ENCODE measurements at places on chromosomes 3 and 15.

GRCh38 chr3:25113891-25114290 is 314.2 kb upstream of the RARB start:
- DNase-seq, result no peak

- DNase-seq, result no peak
Measured at GRCh38 chr3:194396859-194397756, 2.0 kb downstream of the GP5 start.

DNA sequence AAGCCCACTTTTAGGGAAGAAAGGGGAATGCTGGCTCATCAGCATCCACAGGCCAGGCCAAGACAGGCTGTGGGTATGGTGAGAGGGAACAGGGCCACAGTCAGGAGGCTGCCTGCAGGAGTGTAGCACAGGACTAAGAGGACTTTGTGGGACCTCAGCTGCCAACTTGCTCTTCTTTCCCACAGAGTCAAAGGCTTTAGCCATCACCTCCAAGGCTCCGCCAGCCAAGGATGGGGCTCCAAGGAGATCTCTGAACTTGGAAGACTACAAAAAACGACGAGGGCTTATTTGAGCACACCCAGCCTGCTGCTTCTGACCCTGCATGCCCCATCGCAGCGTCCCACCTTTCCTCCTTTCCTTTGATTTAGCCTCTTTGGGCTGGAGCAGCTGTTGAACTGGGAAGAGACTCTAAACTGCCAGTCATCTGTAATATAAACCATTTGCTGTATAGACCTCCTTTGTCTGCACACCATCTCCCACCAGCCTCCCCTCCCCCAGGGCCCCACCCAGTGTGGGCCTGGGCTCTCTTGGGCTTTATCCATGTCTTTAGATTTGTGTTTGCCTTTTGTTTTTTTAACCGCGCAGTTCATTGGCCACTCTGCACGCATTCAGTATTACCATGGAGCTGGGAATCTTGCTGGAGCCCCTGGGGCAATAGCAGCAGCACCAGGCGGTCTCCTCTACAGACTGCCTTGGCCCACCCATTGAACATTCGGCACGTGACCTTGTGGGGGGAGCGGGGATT is 13.1 kb upstream of the ITPKA start:
- no peak for DNase-seq

GRCh38 chr3:189836795-189837194 is 205.6 kb downstream of the TP63 start:
- DNase-seq, result no peak

DNA sequence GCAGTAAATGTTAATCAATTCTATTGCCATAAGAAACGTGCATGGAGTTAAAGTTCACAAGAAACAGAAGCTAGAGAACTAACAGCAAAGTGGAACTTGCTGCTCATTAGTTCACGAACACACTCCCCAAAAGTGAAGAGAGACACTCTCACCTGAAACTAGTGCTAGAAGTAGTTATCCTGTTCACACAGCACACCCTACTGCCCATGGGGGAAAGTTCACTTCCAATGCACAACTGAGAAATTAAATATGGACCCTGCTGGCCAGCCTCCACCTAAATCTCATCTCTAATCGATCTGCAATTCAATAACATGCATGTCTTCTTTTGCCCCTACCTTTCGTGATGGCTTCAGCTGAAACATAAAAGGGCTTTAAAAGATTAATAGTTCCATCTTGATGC is 39.4 kb upstream of the FRMD4B start:
- peak; percentile 39 for DNase-seq

DNA sequence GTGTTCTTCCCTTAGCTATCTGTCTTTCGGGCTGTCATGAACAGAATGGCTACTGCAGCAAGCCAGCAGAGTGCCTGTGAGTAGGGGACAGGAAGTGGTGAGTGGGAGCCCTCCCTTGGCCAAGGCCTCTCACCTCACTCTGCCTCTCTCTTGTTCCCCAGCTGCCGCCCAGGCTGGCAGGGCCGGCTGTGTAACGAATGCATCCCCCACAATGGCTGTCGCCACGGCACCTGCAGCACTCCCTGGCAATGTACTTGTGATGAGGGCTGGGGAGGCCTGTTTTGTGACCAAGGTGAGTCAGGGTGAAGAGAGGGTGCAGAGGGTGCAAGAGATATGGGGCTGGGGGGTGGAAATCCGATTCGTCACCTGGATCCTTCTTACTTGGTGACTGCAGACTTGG is 3.0 kb downstream of the DLL4 start:
- DNase-seq, result no peak

GRCh38 chr15:74844319-74845207 is 1.6 kb upstream of the ULK3 start:
- no peak for DNase-seq

DNA sequence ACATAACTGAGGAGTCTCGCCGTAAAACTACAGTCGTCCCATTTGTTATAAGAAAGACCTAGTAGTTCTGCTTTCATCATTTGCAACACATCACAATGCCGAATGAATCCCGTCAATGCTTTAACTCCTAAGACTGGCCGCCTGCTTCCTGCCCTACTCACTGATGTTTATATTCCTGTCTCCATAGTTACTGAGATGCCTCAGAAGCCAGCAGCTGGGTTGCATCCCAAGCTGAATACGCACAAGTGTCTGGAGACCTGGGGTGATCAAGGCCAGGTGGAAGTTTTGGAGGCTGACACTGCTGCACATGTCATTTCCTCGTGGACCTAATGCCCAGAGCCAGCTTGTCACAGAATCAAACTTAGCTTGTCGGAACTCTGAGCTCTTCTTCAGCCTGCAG is 95.2 kb upstream of the UBE2E1 start:
- peak; percentile 77 for DNase-seq

DNA sequence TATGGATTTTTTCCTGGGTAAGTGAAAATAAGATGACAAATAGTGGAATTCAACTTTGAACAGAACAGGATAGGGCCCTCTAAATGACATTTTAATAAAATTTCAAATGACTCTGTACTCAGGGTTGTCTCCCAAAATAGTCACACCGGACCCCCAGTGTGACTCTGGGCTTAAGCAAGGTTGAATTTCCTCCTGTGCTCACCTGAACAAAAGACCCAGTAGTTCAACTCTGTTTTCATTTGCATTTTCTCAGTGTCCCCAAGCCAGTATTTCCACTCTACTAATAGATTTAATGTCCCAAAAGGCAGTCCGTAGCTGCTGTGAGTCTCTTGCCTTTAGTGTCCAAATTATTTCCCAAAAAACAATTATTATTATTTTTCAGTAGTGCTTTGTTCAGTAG is 296.6 kb downstream of the PLOD2 start:
- DNase-seq, result no peak

- peak; percentile 9 for DNase-seq
Measured at GRCh38 chr3:46076606-46077005, 49.3 kb upstream of the XCR1 start.

DNA sequence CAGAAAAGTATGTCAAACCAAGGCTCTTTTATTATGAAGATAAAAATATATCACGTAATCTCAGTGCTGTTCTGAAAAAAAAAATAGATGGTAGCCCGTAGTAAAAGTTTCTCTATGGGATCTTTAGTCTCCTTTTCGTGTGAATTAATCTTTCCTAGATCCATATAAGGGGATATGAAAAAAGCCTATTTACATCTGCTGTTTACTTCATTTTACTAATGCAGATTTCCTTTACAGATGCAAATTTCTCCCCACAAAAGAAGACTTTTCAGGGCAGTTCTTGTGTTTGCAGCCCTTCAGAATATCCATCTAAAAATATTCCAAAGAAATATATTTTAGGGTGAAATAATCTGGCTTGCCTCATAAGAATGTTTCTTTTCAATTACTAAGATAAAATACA is 1291.7 kb downstream of the ROBO1 start:
- DNase-seq, result no peak

- DNase-seq, result no peak
Measured at GRCh38 chr3:57825116-57825515, 69.0 kb downstream of the SLMAP start.

DNA sequence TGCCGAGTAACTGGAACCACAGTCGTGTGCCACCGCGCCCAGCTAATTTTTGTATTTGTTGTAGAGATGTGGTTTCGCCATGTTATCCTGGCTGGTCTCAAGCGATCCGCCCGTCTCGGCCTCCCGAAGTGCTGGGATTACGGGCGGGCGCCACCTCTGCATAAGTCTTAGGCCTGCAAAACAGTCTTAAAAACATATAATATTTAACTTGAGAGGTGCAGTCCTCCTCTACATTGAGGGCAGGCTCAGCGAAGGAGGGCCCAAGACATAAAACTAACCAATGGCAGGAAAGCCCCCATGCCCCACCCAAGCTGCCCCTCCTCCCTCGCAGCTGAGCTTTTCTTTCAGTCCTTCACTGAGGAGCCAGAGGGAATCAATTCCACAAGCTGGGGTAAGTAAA is at the start of gene SLC28A2:
Gene SLC28A2, plus strand, starts transcription at position 347 of the 400 bp plus-strand sequence. CDS start 982 bp downstream, outside the sequence.
- DNase-seq, result no peak

- no peak for DNase-seq
Measured at GRCh38 chr3:49865198-49865784, 4.4 kb downstream of the CAMKV start.

DNA sequence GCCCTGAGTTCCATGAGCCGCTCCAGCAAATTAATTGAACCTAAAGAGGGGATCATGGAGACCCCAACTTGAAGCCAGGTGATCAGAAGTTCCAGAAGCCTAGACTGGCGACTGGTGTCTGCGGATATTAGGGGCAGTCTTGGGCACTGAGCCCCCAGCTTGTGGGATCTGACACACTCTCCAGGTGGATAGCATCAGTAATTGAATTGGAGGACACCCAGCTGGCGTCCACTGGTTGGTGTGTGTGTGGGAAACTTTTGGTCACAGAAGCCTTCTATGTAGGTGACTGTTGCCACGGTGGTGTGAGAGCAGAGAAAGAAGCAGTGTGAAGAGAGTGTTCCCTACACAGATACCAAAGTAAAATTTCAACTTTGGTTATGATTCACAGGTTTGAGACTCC is 106.0 kb upstream of the ADPGK start:
- no peak for DNase-seq

GRCh38 chr3:184986366-184986889 is 166.4 kb downstream of the C3orf70 start:
- DNase-seq, result no peak

- DNase-seq, result peak; percentile 46
Measured at GRCh38 chr3:187212705-187213104, 15.4 kb downstream of the RTP1 start.

GRCh38 chr3:37625690-37626360 is 235.9 kb upstream of the CTDSPL start:
- DNase-seq, result peak; percentile 37

GRCh38 chr3:30512576-30512975 is 93.8 kb upstream of the TGFBR2 start:
- DNase-seq, result no peak

GRCh38 chr3:166283840-166284239 is 446.6 kb upstream of the BCHE start:
- DNase-seq, result peak; percentile 79

DNA sequence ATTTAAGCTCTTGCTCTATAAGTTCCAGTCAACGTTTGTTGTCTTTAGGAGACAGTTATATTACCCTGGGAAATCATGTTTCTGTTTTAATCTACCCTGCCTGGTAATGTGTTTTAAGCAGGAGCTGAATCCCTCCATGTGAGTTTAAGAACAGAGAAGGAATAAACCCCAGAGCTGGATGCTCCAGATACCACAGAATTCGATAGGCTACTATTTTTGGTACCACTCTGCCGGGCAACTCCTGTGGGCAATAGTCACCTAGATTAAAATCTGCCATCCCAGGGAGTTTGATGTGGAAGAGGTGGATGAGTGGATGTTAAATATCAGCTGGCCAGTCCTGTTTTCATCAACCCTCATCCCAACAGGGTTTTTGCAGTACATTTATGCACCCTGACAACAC is 20.4 kb downstream of the NUDT16 start:
- no peak for DNase-seq

- no peak for DNase-seq
Measured at GRCh38 chr15:80581976-80582375, 113.1 kb upstream of the ABHD17C start.

GRCh38 chr15:99249270-99249841 is at the start of gene TTC23:
TSS of gene TTC23 (minus strand) at chr15:99249581. CDS start at chr15:99228712, 20,869 bp downstream.
- DNase-seq, result peak; percentile 94

GRCh38 chr3:52532838-52533622 is 627 bp downstream of the NT5DC2 start:
- DNase-seq, result peak; percentile 23

DNA sequence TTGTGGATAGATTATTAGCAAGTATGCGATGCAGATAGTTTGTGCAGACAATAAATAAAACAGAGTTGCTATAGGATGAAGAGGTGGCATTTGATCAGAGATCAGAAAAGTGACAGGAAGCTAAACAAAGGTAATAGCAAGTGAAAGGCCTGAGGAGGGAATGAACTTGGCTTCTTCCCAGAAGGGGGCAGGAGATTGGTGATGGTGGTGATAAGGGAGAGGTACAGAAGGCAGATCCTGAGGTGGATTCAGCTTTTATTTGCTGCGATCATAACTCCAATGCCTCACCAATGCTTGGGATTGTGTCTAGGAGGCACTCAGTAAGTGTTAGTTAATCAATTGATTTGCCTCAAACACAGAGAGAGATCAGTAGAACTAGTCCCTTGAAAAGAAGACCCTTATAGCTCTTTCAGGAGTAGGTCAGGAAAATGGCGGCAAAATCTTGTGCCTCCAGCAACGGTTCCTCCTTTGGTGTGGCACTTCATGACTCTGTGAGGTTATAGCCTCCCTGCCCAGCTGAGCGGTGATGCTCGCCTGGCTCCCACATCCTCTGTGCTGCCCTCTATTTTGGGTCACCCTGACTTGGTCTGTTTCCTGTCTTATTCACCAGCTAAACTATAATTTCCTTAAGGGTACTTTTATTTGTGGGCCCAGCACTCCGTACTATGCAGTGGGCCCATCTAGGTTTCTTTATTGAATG is 37.5 kb downstream of the TGFBR2 start:
- no peak for DNase-seq

DNA sequence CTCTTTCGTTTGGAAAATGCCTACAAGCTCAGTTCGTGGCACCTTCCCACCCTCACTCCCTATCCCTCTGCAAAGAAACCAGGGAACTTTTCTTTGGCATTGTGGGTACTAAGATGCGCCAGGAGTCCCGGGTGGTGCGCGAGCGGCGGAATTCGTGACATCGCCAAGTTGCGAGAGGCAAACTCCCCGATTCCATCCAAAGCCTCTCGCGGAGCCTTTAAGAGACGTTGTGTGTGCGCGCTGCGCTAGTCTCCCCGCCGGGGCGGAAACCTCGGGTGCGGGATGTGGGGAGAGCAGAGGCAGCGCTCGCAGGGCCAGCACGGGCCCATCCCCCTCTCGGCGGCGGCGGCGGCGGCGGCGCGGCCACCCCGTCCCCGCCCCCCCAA is 443 bp upstream of the NR2F2 start:
- DNase-seq, result peak; percentile 80

- no peak for DNase-seq
Measured at GRCh38 chr3:69865925-69866679, 126.8 kb downstream of the MITF start.
